ENCODE measurements at places on chromosomes 5 and 9. TPM values are rescaled to one million over a fixed set of nuclear protein-coding genes. Genes with fewer than 3 reads are reported as not detected.

The SH3RF2 gene
- total RNA-seq = 39.6 TPM

The GRXCR2 gene
- not detected for total RNA-seq

The PTGS1 gene
- 11.7 TPM for total RNA-seq

The NRG2 gene
- total RNA-seq = not detected

The UGCG gene
- total RNA-seq = 65.7 TPM

The OBP2B gene
- total RNA-seq = not detected

The PALM2AKAP2 gene
- total RNA-seq = not detected

The ORM2 gene
- not detected for total RNA-seq

The BHMT2 gene
- 2.8 TPM for total RNA-seq

The FGF10 gene
- total RNA-seq = 0.53 TPM

The LRRC14B gene
- not detected for total RNA-seq

The MYOZ3 gene
- total RNA-seq = not detected

The SLC46A2 gene
- not detected for total RNA-seq

DNA sequence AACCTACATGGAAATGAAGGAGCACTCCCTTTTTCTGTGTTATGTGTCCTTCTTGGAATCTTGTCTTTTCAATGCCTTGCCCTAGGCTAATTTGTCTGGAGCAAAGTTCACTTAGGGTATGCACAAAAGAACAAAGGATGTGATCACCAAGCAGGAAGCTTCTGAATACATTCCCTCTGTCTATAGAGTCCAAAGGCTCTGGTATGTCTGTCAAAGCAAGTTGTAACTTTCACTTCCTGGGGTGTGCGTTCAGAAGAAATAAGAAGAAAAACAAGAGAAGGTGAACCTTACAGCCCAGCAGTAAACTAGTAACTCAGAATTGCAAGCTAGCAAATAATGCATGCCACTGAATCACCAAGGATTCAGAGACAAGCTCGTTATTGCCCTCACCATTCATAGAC, 31.7 kb upstream of the CDH6 start:
- no peak for DNase-seq

DNA sequence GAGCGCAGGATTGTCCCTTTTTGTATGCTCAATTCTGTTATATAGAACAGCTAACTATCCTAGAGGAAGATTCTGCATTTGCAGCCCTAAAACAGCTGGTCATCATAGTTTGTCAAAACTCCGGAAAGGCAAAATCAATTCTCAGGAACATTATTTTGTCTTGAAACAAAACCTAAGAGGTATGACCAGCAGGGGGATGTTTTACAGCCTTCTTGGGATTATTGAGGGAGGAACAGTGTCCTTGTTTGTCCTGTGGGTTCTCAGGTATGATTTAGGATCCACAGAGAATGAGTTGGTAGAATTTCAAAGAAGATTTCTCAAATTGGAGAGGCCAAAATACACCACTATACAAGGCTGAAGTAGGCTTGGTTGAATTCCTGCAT, 136.4 kb downstream of the ZSWIM6 start:
- DNase-seq = no peak

DNA sequence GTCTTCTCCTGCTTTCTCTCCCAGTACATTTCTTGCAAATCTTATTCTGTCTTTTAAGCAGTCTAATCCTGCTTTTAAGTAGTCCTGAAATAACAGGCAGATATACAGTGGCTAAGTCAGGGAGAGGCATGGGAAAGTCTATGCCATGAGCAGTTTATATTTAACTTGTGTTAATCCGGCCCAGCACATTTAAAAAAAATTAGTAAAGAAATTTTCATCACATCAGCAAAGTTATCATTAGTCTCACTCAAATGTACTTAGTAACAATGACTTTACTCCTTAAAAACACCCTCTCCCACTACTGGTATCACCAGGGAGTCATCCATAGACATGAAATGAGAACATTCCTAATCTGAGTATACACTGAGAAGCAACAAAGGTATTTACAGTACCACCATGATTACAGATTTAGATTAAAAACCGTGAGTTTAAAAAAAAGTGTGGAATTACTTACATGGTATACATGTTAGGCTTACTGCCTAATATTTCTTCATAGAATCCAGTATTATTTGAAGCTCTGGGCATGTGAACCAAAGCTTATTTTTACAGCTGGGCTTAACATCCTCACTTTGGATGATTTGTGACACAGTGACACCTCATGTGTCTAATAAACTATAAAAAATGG, 75.9 kb upstream of the DAB2 start:
- no peak for DNase-seq

DNA sequence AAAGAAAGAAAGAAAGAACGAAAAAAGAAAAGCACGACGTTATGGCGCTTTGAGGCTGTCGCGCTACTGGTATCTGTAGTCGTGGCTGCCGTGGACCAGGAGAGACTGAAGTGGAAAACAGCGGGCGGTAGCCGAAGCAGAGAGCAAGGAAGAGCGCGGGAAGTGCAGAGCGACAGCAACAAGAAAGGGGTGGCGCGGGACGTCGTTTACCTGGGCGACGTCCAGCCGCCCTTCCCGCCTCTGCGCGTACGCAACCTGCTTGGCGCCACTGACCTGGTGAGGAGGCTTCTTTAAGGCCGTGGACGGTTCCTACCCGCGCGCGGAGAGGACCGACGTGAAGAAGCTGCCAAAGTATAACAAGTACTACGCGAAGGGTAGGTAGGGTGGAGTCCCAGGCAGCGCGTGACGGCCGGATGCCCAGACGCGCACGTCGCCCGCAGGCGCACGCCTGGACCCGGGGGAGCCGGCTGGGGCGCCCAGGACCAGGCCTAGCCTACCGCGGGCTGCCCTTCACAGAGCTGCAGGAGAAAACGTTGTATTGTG, 15.4 kb downstream of the CCL28 start:
- peak; percentile 73 for DNase-seq

GRCh38 chr9:72256931-72257330, 107.7 kb downstream of the GDA start:
- DNase-seq = no peak

GRCh38 chr9:8362250-8362649, 562.7 kb upstream of the DMAC1 start:
- DNase-seq = no peak

GRCh38 chr5:7828269-7828668, 22.7 kb downstream of the CFAP90 start:
- no peak for DNase-seq

DNA sequence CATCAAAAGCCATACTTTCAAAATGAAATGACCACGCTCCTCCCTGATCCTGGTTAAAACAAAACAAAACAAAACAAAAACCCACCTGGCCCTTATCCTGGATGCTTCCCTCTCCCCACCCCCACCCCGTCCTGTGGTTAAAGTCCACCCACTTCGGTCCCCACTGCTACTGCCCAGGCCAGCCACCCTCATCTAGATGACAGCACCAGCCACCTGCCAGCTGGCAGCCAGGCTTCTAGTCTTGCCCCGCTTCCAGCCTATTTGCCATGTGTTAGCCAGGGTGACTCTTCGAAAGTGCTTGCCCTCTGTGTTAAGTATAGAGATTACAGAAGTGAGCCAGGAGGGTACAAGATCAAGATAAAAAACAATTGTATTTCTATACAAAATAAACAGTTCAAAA, 27.5 kb upstream of the NCS1 start:
- DNase-seq = no peak

DNA sequence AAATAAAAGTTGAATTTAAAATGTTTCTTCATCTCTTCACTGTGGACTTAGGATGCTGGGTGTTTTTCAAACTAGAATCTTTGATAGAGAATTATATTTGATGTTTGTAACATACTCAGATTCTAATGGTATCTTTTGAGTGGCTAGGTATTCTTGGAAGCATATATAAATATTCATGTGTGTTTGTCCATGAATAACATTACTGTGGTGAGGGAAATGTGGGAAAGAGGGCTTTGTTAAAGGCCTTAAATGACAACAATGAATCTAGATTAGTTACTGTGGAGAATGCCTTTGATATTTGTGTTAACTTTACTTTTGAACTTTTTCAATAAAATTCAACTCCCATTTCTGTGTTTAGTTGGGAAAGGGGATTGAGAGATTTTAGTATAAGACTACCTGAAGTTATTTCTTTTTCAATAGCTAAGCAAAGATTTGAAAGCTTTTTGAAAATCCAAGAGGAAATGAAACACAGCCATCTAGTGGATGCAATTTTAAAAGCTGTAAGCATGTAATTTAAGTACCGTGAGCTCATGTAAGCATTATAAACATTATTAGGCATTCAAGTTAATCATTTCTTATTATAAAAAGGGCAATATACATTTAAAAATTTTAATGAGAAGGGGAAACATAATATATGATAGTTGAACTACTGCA, 69.6 kb downstream of the CCDC171 start:
- no peak for DNase-seq

- DNase-seq = no peak
Observed at GRCh38 chr5:64487283-64487682, 18.5 kb upstream of the RGS7BP start.

- no peak for DNase-seq
Observed at GRCh38 chr5:126587551-126588390, 7.2 kb downstream of the ALDH7A1 start.

GRCh38 chr9:82720515-82720914, 342.4 kb downstream of the RASEF start:
- DNase-seq = no peak

DNA sequence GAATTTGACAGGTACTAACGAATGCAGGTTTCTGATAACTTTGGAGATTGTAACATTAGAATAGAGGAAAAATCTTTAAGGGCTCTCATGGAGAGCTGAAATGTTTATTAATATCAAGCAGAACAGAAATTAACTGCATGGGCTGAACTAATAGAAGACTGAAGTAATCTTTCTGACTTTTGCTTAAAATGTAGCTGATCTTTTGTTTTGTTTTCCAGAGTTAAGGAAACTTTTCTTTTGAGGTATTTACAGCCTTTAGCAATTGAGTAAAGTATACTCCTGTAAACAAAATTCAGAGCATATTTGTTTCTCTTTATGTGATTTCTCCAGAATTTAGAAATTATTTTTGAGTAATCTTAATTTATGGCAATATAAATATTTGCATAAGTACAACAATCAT, 43.9 kb downstream of the SHC3 start:
- DNase-seq = no peak

- no peak for DNase-seq
Observed at GRCh38 chr5:101370181-101370580, 467.1 kb upstream of the ST8SIA4 start.

DNA sequence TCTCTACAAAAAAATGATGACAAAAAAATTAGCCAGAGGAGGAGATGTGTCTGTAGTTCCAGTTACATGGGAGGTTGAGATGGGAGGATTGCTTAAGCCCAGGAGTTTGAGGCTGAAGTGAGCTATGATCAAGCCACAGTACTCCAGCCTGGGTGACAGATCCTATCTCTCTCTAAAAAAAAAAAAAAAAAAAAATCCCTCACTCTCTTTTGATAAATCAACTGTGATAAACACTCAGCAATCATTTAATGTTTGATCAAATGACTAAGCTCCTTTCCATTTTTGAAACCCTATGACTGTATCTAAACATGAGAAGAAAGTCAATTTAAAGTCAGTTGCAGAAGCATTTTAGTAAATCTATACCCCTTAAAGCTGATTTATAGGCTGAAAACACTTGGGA, 112.1 kb upstream of the IL6ST start:
- no peak for DNase-seq

DNA sequence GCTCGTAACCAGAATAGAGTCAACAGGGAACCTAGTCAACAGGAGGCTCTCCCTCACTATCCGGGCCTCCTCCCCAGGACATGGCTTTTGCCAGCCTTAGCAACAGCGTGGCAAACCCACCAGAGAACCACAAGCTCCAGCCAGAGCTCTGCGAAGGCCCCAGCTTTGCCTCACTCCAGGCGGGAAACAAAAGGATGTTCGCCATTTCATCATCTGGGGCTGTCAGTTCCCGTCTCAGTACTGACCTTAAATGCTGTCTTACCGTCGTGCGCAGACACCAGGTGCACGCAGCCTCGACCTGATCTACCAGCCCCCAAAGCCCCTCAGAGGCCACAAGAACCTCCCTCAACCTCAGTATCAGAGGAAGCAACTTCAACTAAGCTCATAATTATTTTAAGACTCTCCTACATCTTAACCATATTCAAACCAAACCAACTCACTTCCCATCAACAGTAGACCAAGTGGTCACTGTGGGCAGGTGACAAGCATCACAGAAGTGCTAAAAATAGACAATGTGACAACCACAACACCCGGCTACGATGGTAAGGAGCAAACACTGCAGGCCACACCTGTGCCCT, 71.4 kb downstream of the SEMA4D start:
- DNase-seq = peak; percentile 84

DNA sequence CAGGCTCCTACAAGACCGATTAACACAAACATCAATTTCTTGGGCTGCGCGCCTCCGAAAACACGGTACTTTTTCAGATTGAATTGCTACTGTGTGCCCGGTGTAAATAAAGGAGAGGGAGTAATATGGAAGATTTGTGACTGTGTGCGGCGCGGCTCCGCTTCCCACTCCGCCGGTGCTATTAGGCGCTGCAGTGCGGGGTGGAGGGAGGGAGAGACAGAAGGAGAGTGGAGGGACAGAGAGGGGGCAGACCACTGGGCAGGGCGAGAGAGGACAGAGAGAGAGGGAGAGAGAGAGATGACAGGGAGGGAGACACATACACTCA, 24.7 kb upstream of the RNU6ATAC start:
- peak; percentile 38 for DNase-seq

- no peak for DNase-seq
Observed at GRCh38 chr5:42605490-42605889, 151.1 kb upstream of the CCDC152 start.

GRCh38 chr9:113858282-113858681, 17.8 kb upstream of the ZNF618 start:
- no peak for DNase-seq

GRCh38 chr5:112349371-112349770, 69.7 kb downstream of the EPB41L4A start:
- no peak for DNase-seq

DNA sequence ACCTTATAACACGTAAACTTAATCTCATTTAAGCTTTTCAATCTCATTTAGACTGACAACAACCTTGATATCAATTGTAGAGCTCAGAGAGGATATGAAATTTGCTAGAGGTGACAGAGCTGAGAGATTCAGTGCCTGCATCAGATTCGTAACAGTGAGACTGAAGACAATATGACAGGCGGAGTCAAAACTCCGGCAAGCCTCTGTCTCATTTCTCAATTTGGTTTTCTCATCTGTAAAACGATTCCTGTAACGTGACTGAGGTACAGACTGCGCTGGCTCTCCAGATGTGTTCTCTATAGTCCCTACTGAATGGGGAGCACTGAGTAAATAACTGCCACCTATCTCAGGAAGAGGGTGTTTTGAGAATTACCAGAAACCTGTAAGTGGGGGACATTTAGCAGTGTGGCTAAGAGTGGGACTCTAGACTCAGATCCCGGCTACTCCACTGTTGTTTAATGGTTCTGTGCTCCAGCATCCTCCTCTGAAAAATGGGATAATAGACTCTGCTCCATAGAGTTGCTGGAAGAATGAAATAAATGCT, 3.0 kb upstream of the MCIDAS start:
- DNase-seq = no peak

- DNase-seq = no peak
Observed at GRCh38 chr5:17895288-17896033, 261.2 kb downstream of the TAF11L14 start.
